Effector CD4-positive, alpha-beta T cell (primary cell): ENCODE measurements at places on chromosomes 3 and 15.

DNA sequence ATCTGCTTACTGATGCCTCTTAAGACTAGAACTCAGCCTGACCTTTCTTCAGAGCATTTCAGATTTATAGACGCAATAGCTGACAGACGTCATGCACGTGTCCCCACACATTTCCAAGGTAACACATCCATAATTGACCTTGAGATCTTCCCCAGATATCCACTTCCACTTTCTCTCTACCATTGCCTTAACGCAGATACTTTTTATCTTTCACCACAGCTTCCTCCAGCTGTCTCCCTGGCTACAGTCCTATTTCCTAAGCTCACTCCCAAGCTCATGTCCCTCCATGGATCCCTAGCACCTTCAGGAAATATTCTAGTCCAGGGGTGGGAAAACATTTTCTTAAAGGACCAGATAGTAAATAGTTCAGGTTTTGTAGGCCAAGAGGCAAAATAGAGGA lies 173.0 kb upstream of the MITF start:
- no peak for DNase-seq

- no peak for DNase-seq
These were observed 5.1 kb downstream of the APBA2 start for GRCh38 chr15:28890711-28891495.

DNA sequence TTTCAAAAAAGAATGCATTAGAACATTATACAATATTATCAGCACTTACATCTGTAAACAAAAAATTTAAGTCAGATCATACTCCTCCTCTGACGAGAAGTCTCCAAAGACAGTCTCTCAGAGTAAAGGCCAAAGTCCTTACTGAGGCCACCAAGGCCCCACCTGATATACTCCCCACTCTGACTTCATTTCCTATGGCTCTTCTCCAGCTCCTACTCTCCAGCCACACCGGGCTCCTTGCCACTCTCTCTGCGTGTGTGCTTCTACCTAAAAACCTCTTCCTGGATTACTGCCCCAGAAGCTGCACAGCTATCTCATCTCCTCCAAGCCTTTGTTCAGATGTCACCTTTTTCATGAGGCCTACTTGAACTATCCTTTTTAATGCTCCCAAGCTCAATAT lies 5.0 kb downstream of the DCP1A start:
- DNase-seq, result no peak

DNA sequence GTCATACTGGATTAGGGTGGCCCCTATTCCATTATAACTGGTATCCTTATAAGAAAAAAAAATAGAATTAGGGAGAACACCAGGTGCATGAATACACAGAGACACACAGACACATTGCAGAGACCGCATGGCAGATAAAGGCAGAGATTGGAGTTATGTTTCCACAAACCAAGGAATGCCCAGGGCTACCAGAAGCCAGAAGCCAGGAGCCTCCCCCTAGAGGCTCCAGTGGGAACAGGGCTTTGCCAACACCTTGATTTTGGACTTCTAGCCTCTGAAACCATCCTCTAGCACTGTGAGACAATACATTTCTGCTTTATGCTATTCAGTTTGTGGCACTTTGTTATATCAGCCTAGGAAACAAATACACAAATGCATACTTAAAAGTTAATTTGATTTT lies 10.4 kb downstream of the GOLM2 start:
- no peak for DNase-seq

- no peak for DNase-seq
These were observed 27.0 kb downstream of the PTH1R start for GRCh38 chr3:46904303-46905212.

DNA sequence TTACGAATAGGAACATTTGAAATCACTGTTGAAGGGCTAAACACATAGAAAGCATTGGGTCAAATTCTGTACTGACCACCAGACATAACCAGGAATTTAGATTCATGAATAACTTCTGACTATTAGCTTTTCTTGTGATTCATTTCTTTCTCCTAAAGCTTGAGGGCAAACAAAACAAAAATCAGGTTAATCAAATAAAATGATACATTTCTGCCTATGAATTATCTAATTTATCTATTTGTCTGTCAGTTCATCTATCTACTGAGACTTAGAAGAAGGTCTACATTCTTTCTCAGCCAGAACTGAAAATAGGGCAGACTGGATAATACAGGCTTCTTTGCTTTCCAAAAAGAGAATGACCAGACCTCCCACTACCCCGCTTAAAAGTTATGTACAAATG lies 65.9 kb upstream of the ST3GAL6 start:
- DNase-seq, result no peak

- no peak for DNase-seq
These were observed 33.6 kb downstream of the MORF4L1 start for GRCh38 chr15:78906316-78906620.

GRCh38 chr3:167675848-167676247 lies 22.1 kb upstream of the WDR49 start:
- DNase-seq, result no peak

- no peak for DNase-seq
These were observed 94.1 kb downstream of the CADPS start for GRCh38 chr3:62781121-62781520.

DNA sequence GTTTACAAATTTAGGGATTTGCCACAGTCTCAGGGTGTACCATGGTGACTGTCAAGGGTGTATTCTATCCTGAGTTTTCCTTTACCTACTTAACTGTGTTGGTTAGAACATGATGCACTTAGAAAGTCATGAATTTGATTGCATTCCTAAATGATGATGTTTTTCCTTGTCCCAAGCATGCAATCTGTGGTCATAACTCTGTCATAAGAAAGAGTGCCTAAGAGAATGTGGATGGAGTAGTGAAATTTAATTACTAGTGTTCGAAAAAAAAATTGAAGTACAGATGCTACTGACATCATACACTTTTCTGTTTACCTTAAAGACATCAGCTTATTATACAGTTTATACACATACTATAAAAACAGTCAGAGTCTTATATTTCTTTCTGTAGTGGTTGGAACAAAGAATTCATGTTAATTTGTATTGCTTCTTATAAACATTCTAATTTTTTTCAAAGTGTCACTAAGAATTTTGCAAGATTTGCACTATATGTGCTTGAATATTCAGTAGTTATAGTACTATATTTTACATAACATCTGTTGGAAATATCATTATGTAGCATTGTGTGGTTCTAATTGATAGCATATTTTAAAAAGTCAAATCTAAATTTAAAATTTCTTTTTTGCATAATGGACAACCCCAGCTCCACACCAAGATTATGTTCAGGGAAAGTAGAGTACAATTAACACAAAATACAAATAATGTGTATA lies 231.3 kb upstream of the KCNMB2 start:
- DNase-seq, result no peak

- DNase-seq, result peak; percentile 32
These were observed 25.6 kb downstream of the SEC22C start for GRCh38 chr3:42556089-42556632.

GRCh38 chr15:88606070-88606794 lies 14.9 kb upstream of the AEN start:
- no peak for DNase-seq

GRCh38 chr3:18837137-18837755 lies 311.1 kb upstream of the KCNH8 start:
- no peak for DNase-seq

DNA sequence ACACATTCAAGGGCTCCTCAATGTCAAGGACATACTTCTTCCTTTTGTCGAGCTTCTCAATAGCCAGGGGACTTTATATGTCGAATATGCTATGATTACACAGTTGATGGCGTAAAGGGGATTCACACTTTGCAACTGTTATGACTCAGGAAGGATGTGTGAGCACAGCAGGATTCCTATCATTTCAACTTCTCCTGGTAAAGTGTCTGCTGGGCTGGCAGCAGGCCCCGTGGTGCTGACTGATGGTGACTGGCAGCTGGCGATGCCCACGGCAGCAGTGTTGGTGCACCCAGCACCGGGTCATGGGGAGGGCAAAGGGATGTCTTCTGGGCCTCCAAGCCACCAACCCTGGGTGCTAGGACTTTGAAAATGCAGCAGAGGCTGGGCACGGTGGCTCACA lies 44.8 kb upstream of the GNB5 start:
- DNase-seq, result no peak

DNA sequence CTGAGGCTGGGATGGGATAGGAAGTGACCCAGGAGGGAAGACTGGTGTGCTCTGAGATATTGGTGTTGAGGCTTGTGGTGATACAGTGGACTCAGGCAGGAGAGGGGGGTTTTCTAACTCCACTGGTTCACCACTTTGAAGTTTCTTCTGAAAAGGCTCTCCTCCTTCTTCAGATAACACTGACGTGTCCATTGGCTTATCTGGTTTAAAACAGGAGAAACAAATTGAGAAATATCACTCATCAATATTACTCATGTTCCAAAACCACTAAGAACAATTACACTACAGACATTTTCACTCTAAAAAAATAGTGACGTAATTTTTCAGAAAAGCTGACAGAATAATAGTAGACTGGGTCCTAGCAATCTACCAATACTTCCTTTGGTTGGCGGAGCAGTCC lies 23.1 kb downstream of the TP53BP1 start:
- DNase-seq, result no peak

DNA sequence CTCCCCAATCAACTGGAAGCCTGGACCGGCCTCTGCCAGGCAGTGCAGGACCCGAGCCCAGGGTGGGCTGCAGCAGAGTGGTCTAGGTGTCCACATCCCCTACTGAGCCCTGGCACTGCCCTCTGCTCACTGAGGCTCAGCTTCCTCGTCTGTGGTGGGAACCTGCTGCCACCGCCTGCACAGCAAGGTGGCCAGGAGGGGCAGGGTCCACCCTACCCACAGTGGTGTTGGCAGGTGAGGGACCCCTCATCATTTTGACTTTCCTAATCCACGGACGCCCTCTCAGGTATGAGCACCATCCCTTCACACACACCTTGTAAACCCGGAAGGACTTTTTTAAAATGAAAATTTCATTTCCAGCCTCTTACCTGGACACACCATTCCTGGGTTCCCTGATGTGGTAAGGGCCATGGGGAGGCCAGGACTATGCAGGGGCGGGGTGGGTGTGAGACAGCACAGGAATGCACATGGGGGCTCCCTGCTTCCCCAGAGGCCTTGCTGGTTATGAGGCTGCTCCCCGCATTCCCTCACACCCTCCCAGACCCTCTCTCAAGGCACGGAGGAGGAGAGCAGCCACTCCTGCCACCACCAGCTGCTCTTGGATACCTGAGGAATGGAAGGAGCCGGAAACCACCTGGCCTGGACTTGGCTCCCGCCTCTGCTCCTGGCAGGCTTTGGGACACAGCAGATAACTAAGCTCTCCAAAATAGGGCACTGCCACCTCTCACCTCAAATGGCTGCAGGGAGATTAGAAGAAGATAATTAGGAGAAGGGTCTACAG lies 185.9 kb upstream of the TPM1 start:
- DNase-seq, result no peak

DNA sequence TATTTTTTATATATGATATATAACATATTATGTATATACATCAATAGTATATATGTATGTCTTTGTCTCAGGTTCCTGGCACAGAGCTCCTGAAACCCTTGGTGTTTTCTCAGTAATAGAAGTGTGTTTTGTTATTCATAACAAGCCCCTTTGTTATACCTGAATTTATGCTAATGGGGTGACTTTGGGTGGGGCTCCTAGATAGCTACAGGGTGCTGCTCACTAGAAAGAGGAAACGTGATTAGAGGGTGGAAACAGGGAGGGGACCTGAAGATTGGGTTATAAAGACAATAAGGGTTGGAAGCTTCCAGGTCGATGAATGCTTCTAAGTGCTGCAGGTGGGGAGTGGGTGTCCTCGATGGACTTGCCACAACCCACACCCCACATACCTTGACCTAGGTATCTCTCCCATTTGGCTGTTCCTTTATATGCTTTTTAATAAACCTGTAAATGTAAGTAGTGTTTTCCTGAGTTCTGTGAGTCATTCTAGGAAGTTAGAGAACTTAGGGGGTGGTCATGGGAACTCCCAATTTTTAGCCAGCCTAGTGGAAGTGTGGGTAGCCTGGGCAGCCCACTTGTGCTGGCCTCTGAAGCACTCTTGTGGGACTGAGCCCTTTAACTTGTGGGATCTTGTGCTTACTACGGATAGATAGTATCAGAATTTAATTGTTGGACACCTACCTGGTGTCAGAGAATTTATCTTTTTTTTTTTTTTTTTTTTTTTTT lies 36.9 kb upstream of the C15orf39 start:
- DNase-seq, result no peak

- no peak for DNase-seq
These were observed 473.1 kb upstream of the UBE2E2 start for GRCh38 chr3:22729981-22730380.

GRCh38 chr15:25241241-25241801 lies 197.5 kb downstream of the UBE3A start:
- peak; percentile 0 for DNase-seq

GRCh38 chr15:79948095-79948695 lies 22.8 kb downstream of the BCL2A1 start:
- no peak for DNase-seq

DNA sequence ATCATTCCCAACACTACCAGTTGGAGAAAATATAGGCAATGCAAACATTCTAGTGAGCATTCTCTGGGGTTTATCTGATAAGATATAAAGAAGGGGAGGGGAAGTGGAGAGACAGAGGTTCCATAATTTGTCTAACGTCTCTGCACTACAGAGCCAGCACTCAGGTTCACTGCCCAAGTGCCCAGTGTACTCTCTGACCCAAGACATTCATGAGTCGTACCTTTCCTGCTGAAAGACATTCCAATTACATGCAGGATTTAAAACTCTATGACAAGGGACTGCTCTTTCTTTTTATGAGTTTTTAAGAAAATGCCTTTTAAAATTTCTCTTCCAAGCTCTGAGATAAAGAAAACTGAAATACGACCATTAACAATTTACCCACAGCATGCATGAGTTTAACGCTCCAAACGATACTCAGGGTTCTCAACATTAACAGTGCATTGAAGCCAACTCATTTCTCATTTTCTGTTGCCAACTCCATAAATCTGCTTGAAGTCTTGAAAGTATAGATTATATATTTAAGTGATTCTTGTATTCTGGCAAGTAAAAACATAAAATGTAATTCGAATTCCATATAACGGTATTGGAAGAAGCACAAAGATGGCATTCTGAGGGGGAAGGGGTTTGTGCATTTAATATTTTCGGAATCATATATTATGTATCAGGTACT lies 193.4 kb downstream of the SUCLG2 start:
- DNase-seq, result no peak

DNA sequence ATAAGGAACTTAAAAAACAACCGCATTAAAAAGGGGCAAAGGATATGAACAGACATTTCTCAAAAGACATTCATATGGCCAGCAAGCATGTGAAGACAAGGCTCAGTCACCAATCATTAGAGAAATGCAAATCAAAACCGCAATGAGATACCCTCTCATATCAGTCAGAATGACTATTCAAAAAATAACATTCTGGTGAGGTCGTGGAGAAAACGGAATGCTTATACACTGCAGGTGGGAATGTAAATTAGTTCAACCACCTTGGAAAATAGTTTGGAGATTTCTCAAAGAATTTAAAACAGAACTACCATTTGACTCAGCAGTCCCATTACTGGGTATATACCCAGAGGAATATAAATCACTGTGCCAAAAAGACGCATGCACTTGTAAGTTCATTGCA lies 496.6 kb upstream of the SGO1 start:
- DNase-seq, result no peak

DNA sequence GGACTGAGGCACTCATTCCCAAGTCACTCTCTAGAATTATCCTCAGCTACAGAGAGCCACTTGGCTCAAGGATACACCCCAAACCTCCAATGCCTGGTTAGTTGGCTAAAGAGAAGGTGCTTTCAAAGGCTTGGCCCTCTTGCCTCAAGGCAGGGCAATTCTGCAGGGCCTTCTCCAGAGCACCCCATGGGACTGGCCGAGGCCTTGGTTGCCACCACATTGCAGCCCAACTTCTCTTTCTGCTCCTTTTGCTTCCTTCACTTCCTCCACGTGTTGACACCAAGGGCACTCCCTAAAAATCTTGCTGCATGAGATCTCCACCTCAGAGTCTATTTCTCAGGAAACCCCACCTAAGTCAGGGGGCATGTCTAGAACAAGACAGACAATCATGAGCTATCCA lies 36.7 kb downstream of the MEGF11 start:
- DNase-seq, result no peak
